Activated CD4-positive, CD25-positive, alpha-beta regulatory T cell (primary cell): ENCODE measurements at places on chromosomes 3 and 15.

DNA sequence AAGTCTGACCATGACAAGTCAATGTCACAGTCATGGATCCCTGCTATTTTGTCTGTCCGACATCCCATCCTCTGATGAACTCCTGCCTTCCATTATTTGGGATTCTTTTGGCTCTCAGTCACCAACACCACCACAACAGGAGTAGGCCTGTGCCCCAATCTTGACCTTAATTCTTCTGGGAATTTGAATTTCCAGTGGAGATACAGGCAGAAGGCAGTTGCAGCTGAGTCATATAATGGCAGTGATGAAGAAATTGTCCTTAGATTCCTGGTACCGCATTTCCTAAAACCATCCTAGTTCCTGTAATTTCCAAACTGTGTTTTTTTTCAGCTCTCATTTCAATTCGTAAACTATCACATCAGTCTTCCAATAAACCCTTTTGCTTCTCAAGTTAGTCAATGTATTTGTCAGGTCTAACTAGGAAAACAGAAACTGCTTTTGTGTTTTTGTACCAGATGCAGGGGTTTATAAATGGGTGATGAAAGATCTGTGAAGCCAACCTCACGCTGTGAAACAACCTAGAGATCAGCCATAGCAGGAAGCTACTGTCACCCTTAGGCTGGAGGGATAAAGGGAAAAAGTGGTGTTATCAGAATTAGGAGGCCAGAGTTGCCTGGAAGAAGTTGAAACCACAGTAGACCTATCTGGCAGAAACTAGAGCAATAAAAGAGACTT, 126.3 kb upstream of the TMEM108 start:
- no peak for DNase-seq

DNA sequence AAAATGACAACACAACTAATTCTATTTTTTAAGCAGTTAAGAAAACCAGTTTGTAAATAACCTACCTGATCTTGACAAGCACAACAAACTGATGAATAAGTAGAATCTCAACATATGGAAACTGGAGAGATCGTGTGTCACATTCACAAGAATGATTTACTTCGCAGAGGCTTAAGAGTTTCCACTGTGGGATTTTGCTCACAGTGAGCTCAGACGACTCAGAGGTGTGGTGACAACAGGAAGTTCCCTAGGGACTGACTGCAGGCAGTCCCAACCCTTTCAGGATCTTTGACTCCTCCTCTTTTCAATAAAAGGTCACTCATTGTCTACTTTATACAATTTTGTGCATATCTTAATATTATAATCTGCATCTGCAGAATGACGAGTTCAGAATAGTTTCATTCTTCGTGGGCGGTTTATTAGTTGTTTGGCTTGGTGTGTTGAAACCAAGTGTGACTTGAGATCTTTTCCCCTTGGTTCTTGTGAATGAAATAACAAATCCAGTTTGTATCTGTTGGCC, at the start of gene LIPH:
TSS of gene LIPH (minus strand) at position 231 of the 520 bp plus-strand sequence. CDS start at position 114, 117 bp downstream.
- DNase-seq = no peak

GRCh38 chr3:24426896-24427295, 67.8 kb downstream of the THRB start:
- DNase-seq = no peak

DNA sequence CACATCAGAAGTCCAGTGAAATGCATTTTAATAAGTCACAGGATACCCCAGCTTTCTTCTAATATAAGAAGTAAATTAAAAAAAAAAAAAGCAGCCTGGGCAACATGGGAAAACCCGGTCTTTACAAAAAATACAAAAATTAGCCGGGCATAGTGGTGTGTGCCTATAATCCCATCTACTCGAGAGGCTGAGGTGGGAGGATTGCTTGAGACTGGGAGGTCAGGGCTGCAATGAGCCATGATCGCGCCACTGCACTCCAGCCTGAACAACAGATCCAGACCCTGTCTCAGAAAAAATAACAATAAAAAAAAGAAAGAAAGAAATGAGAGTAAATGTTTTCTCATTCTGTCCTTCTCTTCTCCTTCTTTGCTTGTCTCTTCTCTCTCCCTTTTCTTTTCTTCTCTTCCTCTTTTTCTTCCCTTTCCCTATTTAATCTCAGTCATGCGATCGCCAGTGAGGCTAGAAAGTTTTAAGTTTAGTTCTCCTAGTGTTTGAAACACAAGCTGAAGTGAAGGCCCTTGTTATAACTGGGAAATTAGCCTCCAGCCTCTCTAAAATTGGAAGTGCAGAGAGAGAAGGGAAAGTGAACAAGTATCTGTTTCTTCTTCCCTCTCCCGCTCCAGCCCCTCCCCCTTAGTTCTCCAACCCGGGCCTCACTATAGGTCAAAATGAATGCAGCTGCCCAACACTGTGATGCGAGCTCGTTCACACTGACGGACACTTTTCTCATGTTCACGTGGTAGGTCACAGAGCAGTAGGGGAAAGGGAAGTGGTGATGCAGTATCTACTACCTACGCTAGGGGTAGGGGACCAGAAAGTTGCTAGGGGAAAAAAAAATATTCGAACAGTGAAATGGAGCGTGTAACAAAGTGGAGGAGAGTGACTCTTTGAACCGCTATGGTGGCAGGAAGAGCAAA, 23.5 kb upstream of the TSC22D2 start:
- DNase-seq = no peak

GRCh38 chr3:63595221-63595620, 57.3 kb upstream of the SNTN start:
- no peak for DNase-seq

GRCh38 chr3:190502946-190503345, 10.9 kb upstream of the IL1RAP start:
- DNase-seq = no peak

GRCh38 chr3:150268426-150269391, 139.4 kb upstream of the TSC22D2 start:
- DNase-seq = no peak

GRCh38 chr3:146130881-146131371, 30.1 kb downstream of the PLOD2 start:
- DNase-seq = no peak

DNA sequence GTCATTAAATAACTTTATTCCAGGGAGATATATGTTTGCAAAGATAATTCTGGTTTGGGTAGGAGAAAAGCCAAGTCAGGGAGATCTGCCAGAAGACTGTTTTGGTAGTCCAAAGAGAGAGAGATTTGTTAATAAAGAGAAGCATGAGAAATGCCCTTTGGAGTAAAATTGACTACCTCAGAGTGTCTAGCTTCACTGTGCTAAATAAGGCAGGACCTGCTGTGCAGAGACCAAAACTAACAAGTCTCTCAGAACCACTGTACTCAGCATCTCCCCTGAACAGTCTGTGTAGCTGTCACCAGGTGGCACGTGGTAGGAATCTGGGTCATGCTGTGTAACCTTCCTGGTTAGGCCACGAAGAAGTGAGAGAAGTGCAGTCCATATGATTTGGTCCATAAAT, 31.6 kb upstream of the SLC35G2 start:
- no peak for DNase-seq

DNA sequence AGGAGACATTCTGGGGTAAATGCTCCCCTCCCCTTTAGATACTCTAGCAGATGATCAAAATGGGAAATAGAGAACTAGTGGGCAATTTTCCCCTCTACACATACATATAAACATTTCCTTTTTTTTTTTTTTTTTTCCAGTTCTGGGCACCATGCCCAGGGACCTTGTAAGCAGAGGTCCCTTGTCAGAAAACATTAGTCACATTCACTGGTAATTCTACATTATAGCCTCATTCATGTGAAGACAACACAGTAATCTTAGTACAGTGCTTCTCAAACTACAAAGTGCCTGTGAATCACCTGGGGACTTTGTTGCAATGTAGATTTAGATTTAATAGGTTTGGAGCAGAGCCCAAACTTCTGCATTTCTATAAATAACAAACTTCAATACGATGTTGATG, 60.1 kb upstream of the ACTC1 start:
- no peak for DNase-seq
